ENCODE measurements at places on chromosomes 5 and 9.

DNA sequence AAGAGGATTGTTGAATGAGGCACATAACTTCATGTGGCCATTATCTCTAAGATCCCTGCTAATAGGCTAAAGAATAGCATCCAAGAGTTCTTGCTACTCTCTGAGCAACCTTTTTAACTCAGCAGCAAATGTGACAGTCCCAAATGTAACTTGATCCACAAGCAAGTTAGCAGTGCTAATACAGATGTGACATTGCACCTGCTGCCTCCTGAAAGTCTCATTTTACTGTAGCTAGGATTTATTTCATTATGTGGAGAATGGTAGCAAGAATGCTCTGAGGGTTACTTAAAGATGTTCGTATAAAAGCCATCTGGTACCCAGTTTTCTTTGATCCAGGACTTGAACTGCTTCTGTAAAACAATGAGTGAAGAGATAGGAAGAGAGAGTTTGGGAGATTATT is 45.8 kb downstream of the CDH10 start:
- no peak for DNase-seq
- H3K36me3 ChIP-seq, result no peaks in the 10 kb centered on the region
- H3K4me1 ChIP-seq, result no peaks in the 10 kb centered on the region
- no peak overlapping the region for H3K4me3 ChIP-seq
- no peaks in the 10 kb centered on the region for H3K27me3 ChIP-seq
- no peak overlapping the region for H3K27ac ChIP-seq

DNA sequence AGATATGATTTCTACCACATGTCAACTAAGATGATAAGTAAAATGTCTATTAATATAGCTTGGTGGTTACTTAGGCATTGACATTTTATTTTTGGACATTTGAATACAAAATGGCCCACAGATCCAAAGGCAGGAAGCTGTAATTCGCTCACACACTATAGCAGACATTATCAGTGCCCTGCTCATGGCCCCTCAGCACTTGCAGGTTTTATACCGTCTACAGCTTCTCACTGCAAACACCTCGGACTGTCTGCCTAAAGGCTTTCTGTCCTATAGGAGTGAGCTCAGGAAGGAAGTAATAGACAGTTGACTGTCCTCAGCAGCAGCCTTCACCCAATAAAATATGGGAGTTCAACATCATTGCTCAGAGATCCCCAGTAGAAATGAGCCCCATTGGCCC is 140.8 kb upstream of the RASA1 start:
- H3K27ac ChIP-seq, result no peak overlapping the region
- no peak overlapping the region for H3K4me3 ChIP-seq
- H3K4me1 ChIP-seq, result peaks cover 2% of the 10 kb centered on the region
- no peak for DNase-seq
- H3K36me3 ChIP-seq, result no peaks in the 10 kb centered on the region
- no peaks in the 10 kb centered on the region for H3K27me3 ChIP-seq

DNA sequence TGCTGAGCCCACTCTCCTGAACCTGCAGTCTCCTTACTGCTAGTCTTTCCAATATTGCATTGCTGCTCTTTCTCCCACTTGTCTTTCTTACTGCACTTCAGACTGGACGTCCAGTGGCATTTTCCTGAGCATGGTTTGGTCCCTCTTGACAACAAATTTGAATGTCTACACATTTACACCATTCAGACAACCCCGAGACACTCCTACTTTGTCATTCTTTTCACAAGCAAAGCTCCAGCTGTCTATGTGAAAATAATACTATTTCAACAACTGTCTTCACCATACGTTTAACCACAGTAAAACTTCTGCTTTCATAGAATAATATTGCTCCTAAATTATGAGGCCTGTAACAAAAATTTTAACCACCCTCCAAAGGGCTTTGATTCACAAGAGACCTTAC is 10.4 kb upstream of the APTX start:
- no peak overlapping the region for H3K27ac ChIP-seq
- no peak for DNase-seq
- no peaks in the 10 kb centered on the region for H3K4me1 ChIP-seq
- no peaks in the 10 kb centered on the region for H3K27me3 ChIP-seq
- H3K4me3 ChIP-seq, result no peak overlapping the region

- peaks cover 27% of the 10 kb centered on the region for H3K4me1 ChIP-seq
- H3K4me3 ChIP-seq, result no peak overlapping the region
- H3K36me3 ChIP-seq, result no peaks in the 10 kb centered on the region
Observed at GRCh38 chr5:72245546-72245945, 74.5 kb downstream of the MRPS27 start.

GRCh38 chr5:128021411-128021810 is 62.2 kb upstream of the SLC12A2 start:
- H3K4me1 ChIP-seq, result no peaks in the 10 kb centered on the region
- no peak overlapping the region for H3K4me3 ChIP-seq
- H3K27ac ChIP-seq, result no peak overlapping the region
- DNase-seq, result no peak
- no peaks in the 10 kb centered on the region for H3K27me3 ChIP-seq

DNA sequence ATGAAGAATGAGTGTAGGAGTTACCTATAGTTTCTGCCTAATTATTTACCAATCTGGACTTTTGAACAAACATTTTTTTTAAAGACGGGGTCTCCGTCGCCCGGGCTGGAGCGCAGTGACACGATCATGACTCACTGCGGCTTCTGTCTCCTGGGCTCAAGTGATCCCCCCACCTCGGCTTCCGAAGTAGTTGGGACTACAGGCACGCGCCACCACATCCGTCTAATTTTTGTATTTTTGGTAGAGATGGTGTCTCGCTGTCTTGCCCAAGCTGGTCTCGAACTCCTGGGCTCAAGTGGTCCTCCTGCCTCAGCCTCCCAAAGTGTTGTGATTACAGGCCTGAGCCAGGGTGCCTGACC is 1.5 kb downstream of the CTNNA1 start:
- no peaks in the 10 kb centered on the region for H3K36me3 ChIP-seq
- peak; percentile 73 for DNase-seq
- no peaks in the 10 kb centered on the region for H3K27me3 ChIP-seq
- peak overlapping the region; percentile 95 for H3K4me3 ChIP-seq

- H3K4me3 ChIP-seq, result no peak overlapping the region
- no peaks in the 10 kb centered on the region for H3K4me1 ChIP-seq
- no peaks in the 10 kb centered on the region for H3K27me3 ChIP-seq
- DNase-seq, result no peak
Observed at GRCh38 chr9:19989213-19989612, 200.4 kb upstream of the SLC24A2 start.

GRCh38 chr5:170104710-170105109 is 987 bp upstream of the FOXI1 start:
- H3K36me3 ChIP-seq, result no peaks in the 10 kb centered on the region
- no peak for DNase-seq
- H3K27me3 ChIP-seq, result peaks cover 4% of the 10 kb centered on the region

- no peaks in the 10 kb centered on the region for H3K27me3 ChIP-seq
- no peak overlapping the region for H3K4me3 ChIP-seq
- H3K27ac ChIP-seq, result no peak overlapping the region
- no peaks in the 10 kb centered on the region for H3K4me1 ChIP-seq
Observed at GRCh38 chr5:3032513-3032912, 281.0 kb upstream of the IRX2 start.

- H3K4me3 ChIP-seq, result no peak overlapping the region
- no peaks in the 10 kb centered on the region for H3K36me3 ChIP-seq
- H3K4me1 ChIP-seq, result no peaks in the 10 kb centered on the region
Observed at GRCh38 chr9:17011880-17012279, 123.0 kb upstream of the CNTLN start.

DNA sequence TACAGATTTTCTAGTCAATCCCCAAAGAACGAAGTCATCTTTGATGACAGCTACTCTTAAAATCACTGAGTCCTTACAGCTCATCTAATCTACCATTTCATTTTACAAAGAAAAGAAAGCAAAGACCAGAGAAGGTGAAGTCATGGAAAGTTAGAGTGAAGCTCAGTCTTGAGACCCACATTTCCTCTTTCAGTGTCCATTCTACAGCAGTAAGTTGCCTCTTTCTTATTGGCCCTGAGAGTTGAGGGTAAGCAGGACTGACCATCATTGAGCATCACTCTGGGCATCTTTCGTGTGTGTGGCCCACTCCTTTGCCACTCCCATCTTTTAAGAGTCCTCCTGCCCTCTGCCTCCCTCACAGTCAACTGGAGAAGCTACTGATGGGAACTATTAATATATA is 251.8 kb upstream of the NR4A3 start:
- no peaks in the 10 kb centered on the region for H3K36me3 ChIP-seq
- H3K4me1 ChIP-seq, result no peaks in the 10 kb centered on the region
- no peak overlapping the region for H3K4me3 ChIP-seq
- H3K27ac ChIP-seq, result no peak overlapping the region
- DNase-seq, result no peak

GRCh38 chr9:130474106-130474505 is 29.3 kb downstream of the ASS1 start:
- no peak overlapping the region for H3K4me3 ChIP-seq
- no peaks in the 10 kb centered on the region for H3K27me3 ChIP-seq
- no peak for DNase-seq

DNA sequence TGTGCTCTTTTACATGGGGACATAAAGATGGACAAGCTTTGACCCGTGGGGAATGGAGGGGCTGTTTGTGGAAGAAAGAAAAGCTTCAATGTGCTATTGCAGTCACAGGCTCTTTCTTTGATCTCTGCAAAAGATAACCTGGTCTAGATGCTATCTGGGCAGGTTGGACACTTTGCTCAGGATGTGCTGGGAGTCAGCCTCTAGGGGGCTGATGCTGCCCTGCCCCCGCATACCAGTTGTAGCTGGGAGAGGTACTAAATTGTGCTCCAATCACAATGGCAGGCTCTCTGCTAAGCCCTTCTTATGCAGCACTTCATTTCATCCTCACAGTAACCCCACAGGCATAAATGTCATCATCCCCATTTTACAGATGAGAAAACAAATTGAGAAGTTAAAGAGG is 67.2 kb downstream of the PSD2 start:
- DNase-seq, result no peak
- H3K27ac ChIP-seq, result no peak overlapping the region
- H3K27me3 ChIP-seq, result no peaks in the 10 kb centered on the region
- no peaks in the 10 kb centered on the region for H3K36me3 ChIP-seq

GRCh38 chr9:98034593-98035546 is 21.7 kb upstream of the NANS start:
- no peaks in the 10 kb centered on the region for H3K36me3 ChIP-seq
- peaks cover 8% of the 10 kb centered on the region for H3K4me1 ChIP-seq
- DNase-seq, result peak; percentile 92

DNA sequence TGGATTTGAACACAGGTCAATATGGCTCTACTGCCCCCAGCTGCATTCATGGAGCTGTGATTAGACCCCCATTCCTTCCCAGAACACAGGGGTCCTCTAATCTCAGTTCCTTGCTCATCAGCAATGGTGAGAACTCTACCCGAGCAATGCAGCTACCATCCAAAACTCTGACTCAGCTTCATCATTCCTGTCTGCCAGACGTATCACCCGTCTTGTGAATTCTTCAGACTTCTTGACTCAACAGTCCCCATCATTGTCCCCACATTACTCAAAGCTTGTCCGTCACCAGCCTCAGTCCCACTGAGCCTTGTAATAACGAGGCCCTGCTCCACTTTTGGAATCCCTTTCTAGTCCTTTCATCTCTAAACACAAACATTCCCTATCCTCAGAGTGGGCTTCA is 36.3 kb upstream of the STX17 start:
- DNase-seq, result no peak
- H3K27ac ChIP-seq, result no peak overlapping the region
- no peaks in the 10 kb centered on the region for H3K36me3 ChIP-seq
- H3K4me1 ChIP-seq, result no peaks in the 10 kb centered on the region
- no peak overlapping the region for H3K4me3 ChIP-seq

- H3K4me1 ChIP-seq, result peaks cover 25% of the 10 kb centered on the region
- no peaks in the 10 kb centered on the region for H3K36me3 ChIP-seq
- H3K27me3 ChIP-seq, result no peaks in the 10 kb centered on the region
- H3K4me3 ChIP-seq, result no peak overlapping the region
Observed at GRCh38 chr5:124398460-124398859, 348.0 kb downstream of the ZNF608 start.

GRCh38 chr5:176743136-176743861 is 67.1 kb upstream of the UNC5A start:
- no peak overlapping the region for H3K27ac ChIP-seq
- peak overlapping the region; percentile 26 for H3K4me3 ChIP-seq
- peak; percentile 79 for DNase-seq
- H3K27me3 ChIP-seq, result peaks cover 96% of the 10 kb centered on the region

DNA sequence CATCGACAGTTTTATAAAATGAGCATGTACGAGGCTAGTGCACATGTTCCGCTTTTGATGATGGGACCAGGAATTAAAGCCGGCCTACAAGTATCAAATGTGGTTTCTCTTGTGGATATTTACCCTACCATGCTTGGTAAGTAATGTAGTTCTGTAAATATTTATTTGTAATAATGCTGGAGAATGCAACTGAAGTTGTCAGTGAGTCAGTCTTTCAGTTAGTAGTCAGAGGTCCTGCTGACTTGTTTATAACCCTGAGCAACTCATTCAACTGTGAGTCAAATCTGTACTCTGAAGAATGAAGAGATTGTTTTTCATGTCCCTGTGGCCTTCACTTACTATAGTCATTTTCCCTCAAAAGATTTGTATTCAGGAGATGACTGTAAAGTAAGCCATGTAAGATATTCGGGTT is 28.4 kb upstream of the GPR150 start:
- H3K36me3 ChIP-seq, result no peaks in the 10 kb centered on the region
- no peaks in the 10 kb centered on the region for H3K4me1 ChIP-seq
- H3K27me3 ChIP-seq, result no peaks in the 10 kb centered on the region
- H3K27ac ChIP-seq, result no peak overlapping the region
- no peak overlapping the region for H3K4me3 ChIP-seq

DNA sequence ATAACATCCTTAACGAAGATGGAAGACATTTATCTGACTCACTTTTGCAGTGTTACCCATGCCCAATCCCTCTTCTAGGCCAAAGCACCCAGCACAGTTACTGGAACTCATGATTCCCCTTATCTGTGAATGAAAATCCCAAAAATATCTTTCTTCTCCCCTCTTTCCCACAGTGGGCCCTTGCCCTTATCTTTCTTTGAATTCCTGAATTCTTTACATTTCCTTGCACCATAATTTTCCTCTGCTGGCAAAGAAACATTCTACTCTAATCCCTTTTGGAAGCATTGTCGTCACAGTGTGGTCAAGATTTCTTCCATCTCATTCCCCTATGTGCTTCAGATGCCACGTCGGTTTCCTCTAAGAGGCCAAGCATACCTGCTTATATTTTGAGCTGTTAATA is 135.9 kb upstream of the LIFR start:
- no peak overlapping the region for H3K27ac ChIP-seq
- H3K27me3 ChIP-seq, result no peaks in the 10 kb centered on the region

- no peaks in the 10 kb centered on the region for H3K36me3 ChIP-seq
- H3K27me3 ChIP-seq, result no peaks in the 10 kb centered on the region
- no peak for DNase-seq
- no peak overlapping the region for H3K27ac ChIP-seq
Observed at GRCh38 chr5:107224272-107224671, 446.5 kb downstream of the EFNA5 start.

DNA sequence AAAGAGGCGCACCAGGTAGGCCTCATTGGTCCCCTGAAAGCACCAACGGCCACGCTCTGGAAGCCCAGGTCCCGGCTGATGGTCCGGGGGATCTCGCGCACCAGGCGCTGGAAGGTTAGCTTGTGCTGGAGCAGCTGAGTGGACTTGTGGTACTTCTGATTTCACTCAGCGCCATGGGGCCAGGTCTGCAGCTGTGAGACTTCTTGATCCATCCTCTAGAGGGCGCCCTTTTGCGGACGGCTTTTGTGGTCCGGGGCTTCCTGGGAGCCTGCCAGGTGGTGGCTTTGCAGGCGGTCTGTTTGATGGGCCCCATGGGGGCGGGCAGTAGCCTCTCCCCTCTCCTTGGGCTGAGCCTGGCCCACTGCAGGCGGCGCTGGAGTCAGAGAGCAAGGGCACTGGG is 10.4 kb downstream of the TAF11L12 start:
- H3K4me1 ChIP-seq, result no peaks in the 10 kb centered on the region
- no peak overlapping the region for H3K4me3 ChIP-seq
- no peaks in the 10 kb centered on the region for H3K36me3 ChIP-seq
- no peak overlapping the region for H3K27ac ChIP-seq
- H3K27me3 ChIP-seq, result no peaks in the 10 kb centered on the region
